DMS 273 treated with DMSO at 0.1 percent for 48 hours (cell line): ENCODE measurements at places on chromosomes 11 and 22.

- DNase-seq, result no peak
Measured at GRCh38 chr11:58027341-58027740, 3.4 kb upstream of the OR6Q1 start.

DNA sequence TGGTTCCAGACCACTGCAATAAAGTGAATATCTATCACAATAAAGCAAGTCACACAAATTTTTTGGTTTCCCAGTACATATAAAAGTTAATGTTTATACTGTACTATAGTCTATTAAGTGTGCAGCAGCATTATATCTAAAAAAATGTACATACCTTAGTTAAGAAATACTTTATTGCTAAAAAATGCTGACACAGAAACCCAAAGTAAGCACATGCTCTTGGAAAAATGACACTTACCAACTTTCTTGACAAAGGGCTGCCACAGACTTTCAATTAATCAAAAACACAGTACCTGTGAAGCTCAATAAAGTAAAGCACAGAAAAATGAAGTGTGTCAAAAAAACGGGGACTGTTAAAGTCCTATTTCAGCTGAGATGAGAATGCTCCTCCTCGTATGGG is 16.9 kb downstream of the CABIN1 start:
- no peak for DNase-seq

- no peak for DNase-seq
Measured at GRCh38 chr11:6417907-6418556, 862 bp downstream of the APBB1 start.

- no peak for DNase-seq
Measured at GRCh38 chr11:121844016-121844415, 272.0 kb downstream of the BLID start.

DNA sequence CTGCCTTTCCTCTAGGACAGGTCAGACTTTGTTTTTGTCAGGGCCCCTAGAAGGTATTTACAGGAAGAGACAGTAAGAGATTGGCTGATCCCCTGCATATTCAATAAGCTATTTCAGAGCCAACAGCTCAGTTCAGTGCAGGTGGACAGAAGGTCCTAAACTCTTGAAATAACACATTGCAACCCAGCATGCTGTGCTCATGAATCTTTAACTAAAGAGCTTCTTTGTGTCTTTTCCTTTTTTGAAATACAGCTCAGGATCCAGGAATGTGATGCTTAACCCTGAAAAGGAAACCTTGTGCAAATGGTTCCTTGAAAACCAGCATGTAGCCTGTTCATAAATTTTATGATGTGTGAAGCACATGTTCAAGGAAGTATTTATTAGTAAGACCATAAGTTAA is 43.9 kb downstream of the BBOX1 start:
- no peak for DNase-seq

- DNase-seq, result no peak
Measured at GRCh38 chr22:27626675-27627443, 174.7 kb downstream of the MN1 start.

DNA sequence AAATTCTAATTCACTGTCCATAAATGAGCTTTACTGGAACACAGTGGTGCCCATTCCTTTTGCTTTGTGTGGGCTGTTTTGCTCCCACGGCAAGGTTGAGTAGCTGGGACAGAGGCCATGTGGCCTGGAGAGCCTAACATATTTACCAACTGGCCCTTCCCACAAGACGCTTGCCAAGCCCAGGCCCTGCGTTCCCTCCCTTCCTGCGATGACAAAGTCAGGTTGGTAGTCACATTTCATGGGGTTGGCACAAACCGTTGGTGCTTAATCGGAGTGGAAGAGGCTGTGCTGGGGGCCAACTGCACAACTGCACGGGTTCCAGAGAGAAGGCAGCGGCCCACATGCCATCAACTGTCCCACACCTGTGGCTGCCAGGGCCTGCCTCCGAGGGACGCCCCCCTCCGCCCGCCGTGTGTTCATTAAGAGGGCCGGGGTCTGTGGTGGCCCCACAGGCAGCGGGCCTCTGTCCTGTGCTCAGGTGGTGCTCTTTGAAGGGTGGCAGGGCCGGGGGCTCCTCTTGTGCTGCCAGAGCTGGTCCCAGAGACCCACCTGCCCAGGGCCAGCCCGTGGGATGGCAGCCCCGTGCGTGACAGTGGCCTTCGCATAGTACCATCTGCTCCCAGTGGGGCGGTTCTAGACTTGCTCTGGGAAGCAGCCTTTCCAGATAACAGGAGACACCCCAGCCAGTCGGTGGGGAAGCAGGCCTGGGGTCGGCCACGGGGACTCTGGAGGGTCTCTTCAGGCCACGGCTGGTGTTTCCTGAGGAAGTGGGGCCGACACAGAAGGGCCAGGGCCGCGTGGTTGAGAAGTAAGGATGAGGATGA is 81.5 kb upstream of the CLDN5 start:
- no peak for DNase-seq

- DNase-seq, result peak; percentile 93
Measured at GRCh38 chr11:107957109-107957588, 28.9 kb downstream of the RAB39A start.

DNA sequence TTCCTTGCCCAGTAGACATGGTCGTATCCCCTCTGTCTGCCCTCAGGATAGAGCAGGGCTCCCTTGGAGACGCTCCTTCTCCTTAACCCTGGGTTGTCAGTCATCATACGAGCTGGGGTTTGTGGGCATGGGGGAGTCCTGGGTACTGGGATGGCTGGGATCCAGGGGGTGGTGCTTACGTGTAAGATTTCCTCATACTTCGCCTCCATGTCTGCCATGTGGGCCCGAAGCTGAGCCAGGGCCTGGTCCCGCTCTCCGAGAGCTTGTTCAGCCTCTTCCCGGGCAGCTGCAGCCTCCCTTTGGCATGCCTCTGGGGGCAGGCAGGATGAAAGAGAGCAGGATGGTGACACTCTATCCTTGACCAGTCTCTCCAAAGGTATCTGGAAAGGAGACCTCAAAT is 5.3 kb downstream of the NHERF4 start:
- DNase-seq, result no peak

DNA sequence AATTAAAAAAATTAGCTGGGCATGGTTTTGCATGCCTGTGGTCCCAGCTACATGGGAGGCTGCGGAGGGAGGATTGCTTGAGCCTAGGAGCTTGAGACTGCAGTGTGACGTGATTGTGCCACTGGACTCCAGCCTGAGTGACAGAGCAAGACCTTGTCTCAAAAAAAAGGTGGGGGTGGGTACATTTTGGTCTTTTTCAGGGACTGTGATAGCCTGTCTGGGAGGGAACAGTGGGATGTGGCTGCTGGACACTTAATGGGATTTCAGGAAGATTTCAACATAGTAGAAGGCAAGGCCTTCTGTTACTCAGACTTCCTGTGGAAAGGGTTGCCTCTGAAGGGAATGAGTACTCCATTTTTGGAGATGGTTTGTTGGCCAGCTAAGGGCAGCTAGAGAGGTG is 40.6 kb downstream of the RELT start:
- no peak for DNase-seq

DNA sequence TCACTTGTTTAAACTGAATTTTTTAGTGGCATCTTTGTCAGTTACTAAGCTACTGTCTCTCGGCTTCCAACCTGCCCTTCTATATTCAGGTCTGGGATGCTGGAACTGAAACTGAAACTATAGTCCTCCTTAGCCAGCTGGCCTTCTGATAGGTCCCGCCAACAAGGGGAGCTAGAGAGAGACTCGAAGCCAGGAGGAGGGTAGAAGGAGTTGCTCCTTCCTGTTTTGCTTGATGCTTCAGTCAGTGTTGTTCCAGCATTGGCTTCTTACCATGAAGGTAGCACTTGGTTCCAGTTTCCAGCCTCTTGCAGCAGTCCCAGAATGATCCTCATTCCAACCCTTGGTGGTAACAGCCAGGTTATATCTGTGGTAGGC is 32.9 kb upstream of the HORMAD2 start:
- DNase-seq, result no peak

- DNase-seq, result no peak
Measured at GRCh38 chr11:77687088-77687487, 49.5 kb upstream of the CLNS1A start.

- DNase-seq, result no peak
Measured at GRCh38 chr22:49016909-49017481, 810.7 kb downstream of the BRD1 start.

DNA sequence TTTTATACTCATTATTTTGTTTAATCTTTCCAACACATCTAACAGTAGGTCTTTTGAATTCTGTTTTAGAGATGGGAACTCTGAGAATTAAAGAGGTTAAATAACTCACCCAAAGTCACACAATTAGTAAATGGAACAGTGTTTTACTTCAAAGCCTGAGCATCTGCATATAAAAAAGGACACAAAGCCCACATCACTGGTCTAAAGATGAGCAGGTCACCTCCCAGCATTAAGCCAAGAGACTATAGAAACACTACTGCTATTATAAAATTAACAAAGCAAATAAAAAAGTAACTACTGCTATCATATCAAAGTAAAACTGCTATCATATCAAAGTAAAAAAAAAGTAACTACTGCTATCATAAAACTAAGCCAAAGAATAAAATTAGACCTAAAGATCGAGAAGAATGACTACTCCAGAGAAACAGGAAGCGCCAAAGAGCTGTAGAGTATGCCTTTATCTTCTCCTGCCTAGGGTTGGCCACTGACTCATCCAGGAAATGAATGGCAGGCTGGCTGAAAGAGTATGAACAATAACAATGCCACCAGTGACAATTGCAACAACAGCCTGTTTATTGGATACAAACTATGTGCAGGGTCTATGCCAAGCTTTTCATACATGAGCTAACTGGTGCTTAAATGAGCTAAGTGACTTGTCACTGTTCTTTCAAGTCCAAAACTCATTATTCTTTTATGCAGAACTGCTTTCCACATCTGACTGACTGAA is 1153.0 kb upstream of the TENM4 start:
- no peak for DNase-seq

GRCh38 chr22:20401376-20402014 is 7.5 kb downstream of the ZNF74 start:
- DNase-seq, result no peak

DNA sequence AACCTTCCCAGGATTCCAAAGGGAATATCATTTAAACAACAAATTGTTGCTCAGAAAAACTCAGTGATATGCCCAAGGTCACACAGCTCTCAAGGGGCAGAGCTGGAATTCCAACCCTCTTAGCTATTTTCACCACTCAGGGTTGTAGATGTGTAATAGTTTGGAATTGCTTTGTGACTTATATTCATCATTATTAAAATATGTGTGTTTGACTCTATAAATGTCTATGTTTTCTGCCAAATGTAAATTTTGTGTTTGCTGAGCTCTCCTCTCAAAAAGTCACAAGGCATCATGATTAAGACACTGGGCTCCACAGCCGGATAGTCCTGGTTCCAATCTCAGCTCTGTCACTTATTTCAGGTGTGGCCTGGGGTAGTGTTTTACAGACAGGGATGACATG is 407.3 kb downstream of the TMEM135 start:
- no peak for DNase-seq

DNA sequence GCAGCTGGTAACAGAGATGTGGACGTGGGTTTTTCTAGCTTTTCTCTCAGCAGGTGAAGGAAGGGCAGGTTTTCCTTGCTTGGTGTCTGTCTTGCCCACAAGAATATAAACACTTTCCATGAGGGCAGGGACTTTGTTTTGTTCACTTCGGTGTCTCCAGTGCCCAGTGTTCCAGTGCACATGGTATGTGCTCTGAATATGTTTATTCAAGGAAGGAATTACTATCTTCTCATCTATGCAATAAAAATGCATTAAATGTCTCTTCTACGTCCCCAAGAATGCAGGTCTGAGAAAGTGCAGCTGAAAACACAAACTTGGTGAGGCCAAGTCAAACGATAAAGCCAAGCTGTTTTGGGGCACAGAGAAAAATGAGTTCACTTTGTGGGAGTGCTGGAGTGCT is 56.3 kb upstream of the PLET1 start:
- no peak for DNase-seq

- no peak for DNase-seq
Measured at GRCh38 chr11:130510407-130511006, 62.1 kb downstream of the ADAMTS15 start.

DNA sequence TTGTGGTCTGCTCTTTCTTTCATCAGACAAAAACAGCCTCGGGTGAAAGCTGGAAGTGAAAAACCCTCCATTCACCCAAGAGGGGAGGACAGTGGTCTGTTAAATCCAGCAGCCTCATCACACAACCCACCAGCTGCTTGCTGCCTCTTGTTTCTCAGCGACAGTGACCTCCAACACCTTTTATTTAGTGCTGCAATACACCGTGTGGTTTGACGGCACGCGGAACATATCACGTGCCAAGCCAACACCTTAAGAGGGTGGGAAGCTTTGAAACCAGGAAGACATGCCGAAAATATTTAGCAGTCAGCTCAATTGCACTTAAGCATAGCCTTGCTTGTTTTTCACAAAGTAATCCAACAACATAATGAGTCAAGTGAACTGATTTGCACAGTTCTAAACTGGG is 39.8 kb upstream of the POGLUT3 start:
- DNase-seq, result no peak

GRCh38 chr11:130529366-130529765 is 80.9 kb downstream of the ADAMTS15 start:
- no peak for DNase-seq

- DNase-seq, result peak; percentile 14
Measured at GRCh38 chr11:33329705-33330329, 72.6 kb downstream of the HIPK3 start.

GRCh38 chr11:28566339-28567089 is 458.3 kb downstream of the METTL15 start:
- no peak for DNase-seq

DNA sequence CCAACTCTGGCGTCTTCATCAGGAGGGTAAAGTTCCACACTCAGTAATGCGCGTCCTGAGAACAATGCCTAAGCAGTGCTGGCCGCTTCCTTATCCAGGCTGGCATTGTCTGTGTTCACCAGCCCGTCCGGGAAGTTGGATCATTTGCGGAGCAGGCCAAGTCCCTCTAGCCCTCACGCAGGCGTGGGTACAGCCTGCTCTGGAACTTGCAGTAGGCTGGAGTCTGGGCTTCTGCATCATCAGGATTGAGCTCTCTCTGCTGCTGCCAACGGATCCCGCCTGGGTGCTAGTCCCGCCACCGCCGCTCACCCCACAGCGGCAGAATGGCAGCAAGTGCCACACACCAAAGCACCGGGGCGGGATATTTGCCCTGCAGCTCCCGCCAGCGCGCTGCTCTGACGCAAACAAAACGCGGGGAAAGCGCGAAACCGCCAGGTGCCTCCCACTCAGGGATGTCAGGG is 29.0 kb downstream of the GLYATL1 start:
- DNase-seq, result no peak

GRCh38 chr11:102552020-102552419 is 21.5 kb upstream of the MMP7 start:
- no peak for DNase-seq

- no peak for DNase-seq
Measured at GRCh38 chr11:121318848-121319834, 26.6 kb downstream of the SC5D start.
